ENCODE measurements at places on chromosomes 7 and 10. TPM values are rescaled to one million over a fixed set of nuclear protein-coding genes. Genes with fewer than 3 reads are reported as not detected.

GRCh38 chr7:130902755-130903357, 168.8 kb upstream of the KLF14 start:
- peak overlapping the region; percentile 85 for H3K27ac ChIP-seq
- H3K27me3 ChIP-seq = no peaks in the 10 kb centered on the region
- no peak for DNase-seq
- peaks cover 87% of the 10 kb centered on the region for H3K4me1 ChIP-seq

DNA sequence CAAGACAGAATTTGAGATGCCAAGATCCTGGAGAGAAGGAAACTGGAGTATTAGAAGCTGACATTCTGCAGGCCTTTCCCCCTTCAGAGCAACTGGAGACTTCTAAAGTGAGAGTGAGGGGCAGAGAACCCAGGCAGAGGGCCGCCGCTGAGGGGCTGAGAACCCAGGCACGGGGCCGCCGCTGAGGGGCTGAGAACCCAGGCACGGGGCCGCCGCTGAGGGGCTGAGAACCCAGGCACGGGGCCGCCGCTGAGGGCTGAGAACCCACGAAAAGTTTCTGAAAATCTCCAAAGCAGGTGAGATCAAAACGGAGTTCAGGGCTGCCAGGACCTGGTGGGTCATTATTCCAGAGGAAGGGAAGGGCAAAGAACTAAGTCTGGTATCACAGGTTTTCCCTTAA, 126.2 kb downstream of the DLG5 start:
- H3K4me3 ChIP-seq = no peak overlapping the region
- DNase-seq = no peak
- H3K27me3 ChIP-seq = peaks cover 11% of the 10 kb centered on the region

- no peak overlapping the region for H3K27ac ChIP-seq
- DNase-seq = no peak
- peaks cover 28% of the 10 kb centered on the region for H3K27me3 ChIP-seq
- H3K4me3 ChIP-seq = no peak overlapping the region
- H3K36me3 ChIP-seq = peaks cover 1% of the 10 kb centered on the region
Observed at GRCh38 chr10:55628260-55628701, 732.8 kb downstream of the ZWINT start.

- H3K27ac ChIP-seq = no peak overlapping the region
- H3K4me3 ChIP-seq = no peak overlapping the region
- no peaks in the 10 kb centered on the region for H3K4me1 ChIP-seq
- no peaks in the 10 kb centered on the region for H3K27me3 ChIP-seq
Observed at GRCh38 chr10:82041018-82041417, 166.0 kb downstream of the NRG3 start.

DNA sequence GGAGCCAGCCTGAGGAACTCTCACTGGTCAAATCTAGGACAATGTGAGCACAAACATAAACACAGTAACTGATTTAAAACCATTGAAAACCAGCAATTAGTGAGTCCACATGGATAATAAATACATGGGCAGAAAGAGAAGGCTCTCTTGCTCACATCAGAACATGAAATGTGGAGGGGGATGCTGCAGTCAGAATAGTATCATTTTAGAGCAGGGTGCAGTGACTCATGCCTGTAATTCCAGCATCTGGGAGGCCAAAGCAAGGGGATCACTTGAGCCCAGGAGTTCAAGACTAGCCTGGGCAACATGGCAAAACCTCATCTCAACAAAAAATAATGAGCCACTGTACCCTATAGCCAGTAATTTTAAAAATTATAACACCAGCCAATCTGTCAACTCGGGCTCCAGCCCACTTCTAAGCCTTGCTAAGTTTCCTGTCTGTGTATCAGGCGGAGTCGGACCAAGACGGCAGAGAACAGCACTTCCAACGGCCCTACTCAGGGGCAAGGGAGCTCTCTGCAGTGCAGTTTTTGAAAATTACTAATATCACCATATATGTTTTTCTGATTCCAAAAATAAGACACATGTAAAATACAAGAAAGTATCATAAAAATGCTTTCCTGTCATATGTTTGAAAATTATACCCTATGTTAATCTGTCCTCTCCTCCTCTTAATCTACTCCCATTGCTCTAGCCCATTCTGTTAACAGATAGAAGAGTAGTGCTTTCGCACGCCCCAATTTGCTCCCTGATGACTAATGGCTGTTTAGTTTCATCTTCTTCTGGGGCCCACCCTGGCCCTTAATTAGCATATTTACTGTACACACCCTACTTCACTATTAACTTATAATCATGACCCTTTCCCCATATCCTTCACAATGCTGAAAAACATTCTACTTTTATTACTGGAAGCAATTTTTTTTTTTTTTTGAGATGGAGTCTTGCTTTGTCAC, 17.1 kb downstream of the URGCP start:
- peaks cover 1% of the 10 kb centered on the region for H3K36me3 ChIP-seq
- DNase-seq = peak; percentile 54
- no peak overlapping the region for H3K4me3 ChIP-seq
- H3K27ac ChIP-seq = no peak overlapping the region
- no peaks in the 10 kb centered on the region for H3K27me3 ChIP-seq
- H3K4me1 ChIP-seq = peaks cover 37% of the 10 kb centered on the region

The FZD8 gene
- 0.22 TPM for total RNA-seq

- peak overlapping the region; percentile 28 for H3K27ac ChIP-seq
- DNase-seq = no peak
- H3K36me3 ChIP-seq = peaks cover 11% of the 10 kb centered on the region
- H3K27me3 ChIP-seq = no peaks in the 10 kb centered on the region
Observed at GRCh38 chr7:39683216-39683845, 60.0 kb downstream of the RALA start.

The CALN1 gene
- 0.02 TPM for total RNA-seq

The CD36 gene
- not detected for total RNA-seq

DNA sequence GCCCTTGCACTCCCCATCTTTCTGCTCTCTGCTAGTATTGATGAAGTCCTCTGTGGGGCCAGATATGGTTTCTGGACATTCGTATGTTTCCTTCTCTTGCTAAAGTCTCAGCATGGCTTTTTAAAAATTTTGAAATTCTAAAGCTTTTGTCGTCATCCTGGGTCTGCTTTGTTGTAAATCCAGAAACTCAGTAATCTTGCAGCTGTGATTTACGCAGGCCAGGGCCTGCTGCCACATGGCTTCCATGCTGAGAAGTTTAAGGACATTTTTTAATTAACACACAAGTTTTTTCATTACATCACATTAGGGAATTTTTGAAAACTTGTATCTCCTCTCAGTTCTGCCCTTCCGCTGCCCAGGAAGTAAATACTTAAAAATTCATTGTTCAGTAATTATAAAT, 686.1 kb upstream of the IGFBP3 start:
- DNase-seq = no peak
- H3K4me1 ChIP-seq = no peaks in the 10 kb centered on the region
- no peaks in the 10 kb centered on the region for H3K36me3 ChIP-seq
- no peak overlapping the region for H3K27ac ChIP-seq
- H3K27me3 ChIP-seq = no peaks in the 10 kb centered on the region
- no peak overlapping the region for H3K4me3 ChIP-seq

The LIPF gene
- total RNA-seq = not detected

DNA sequence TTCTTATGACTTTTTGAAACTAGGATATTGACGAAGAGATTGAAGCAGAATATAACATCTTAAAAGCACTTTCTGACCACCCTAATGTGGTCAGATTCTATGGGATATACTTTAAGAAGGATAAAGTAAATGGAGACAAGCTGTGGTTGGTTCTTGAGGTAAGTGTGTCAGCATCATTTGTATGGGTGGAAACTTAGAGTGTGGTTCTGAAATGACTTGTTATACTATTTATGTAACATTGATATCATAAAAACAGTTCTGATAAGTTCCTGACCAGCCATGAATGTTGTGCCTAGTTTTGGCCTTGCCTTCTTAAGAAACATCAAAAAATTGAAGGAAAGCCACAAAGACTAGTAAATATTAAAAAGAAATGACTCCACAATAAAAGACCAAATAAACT, 20.8 kb downstream of the MYO3A start:
- H3K27ac ChIP-seq = no peak overlapping the region
- H3K36me3 ChIP-seq = peaks cover 1% of the 10 kb centered on the region
- H3K4me3 ChIP-seq = no peak overlapping the region
- peaks cover 9% of the 10 kb centered on the region for H3K27me3 ChIP-seq
- H3K4me1 ChIP-seq = no peaks in the 10 kb centered on the region

Data from activated CD8-positive, alpha-beta T cell treated with anti-CD3 and anti-CD28 coated beads for 36 hours (primary cell).